HTR-8/SVneo (cell line): ENCODE measurements at places on chromosomes 12 and 14.

DNA sequence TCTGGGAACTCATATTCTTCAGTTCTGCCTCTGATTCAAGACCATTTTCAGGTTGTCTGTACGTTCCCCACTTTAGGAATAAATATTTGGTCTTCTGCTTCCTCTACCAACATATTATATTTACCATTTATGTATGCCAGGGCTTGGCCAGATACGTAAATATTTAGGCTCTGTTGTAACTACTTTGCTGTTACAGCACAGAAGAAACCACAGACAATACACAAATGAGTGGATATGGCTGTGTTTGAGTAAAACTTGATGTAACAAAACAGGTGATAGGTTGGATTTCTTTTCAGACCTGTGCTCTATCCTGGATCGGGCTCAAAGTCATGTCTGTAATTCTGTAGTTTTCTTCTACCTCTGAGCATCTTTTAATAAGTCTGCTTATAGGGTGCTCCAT lies 37.5 kb downstream of the RAP1B start:
- no peak for DNase-seq

GRCh38 chr14:63457498-63457897 lies 85.7 kb downstream of the PPP2R5E start:
- DNase-seq = no peak

- DNase-seq = peak; percentile 67
Observed at GRCh38 chr12:26126340-26127284, 1.8 kb upstream of the BHLHE41 start.

DNA sequence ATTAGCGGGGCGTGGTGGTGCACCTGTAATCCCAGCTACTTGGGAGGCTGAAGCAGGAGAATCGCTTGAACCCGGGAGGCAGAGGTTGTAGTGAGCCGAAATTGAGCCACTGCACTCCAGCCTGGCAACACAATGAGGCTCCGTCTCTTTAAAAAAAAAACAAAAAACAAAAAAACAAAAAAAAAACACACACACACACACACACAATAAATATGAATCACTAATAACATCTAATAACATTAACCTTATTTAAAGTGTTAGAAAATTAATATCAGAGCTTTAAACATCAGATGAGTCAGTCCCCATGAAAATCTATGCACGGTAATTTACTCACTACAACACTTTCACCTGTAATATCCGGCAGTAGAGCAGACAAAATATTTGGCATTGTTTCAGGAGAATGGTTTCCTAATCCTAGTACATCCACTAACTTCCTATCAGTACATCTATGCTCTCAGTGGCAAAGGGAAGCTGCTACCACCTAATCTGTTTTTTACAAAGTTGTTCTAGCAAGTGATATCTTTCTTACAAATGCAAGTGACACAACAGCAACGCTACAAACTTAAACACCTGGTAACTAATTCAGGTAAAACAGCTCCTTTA lies 36.2 kb downstream of the MED13L start:
- no peak for DNase-seq

DNA sequence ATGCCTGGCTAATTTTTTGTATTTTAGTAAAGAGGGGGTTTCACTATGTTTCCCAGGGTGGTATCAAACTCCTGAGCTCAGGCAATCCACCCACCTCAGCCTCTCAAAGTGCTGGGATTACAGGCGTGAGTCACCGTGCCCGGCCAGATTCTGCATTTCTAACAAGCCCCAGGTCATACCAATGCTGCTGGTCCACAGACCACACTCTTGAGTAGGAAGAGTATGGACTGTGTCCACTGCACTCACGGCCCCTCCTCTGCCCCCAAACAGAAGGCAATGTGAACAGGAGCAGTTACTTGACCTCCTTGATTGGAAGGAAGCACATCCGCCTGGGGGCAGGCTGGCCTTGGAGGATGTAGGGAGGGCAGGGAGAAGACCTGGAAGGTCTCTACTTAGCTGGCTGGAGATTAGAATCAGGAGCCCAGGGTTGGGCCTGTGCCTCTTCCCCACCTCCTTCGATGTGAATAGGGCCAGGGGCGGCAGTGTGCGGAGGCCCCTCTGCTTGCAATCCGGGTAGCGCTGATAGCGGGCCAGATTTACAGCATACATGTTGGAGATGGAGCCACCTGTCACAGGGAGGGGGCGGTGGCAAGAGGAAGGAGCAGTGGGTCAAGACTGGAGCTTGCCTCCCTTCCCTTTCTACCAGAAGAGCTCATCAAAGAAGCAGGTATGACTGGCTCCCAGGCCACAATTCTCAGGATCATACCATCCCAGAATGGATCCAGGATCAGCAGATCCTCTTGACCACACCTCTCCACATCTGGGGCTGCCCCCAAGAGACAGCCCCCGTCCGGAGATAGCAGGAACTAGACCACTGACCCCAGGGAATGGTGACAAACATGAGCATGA lies 9.4 kb upstream of the ZNF740 start:
- no peak for DNase-seq

DNA sequence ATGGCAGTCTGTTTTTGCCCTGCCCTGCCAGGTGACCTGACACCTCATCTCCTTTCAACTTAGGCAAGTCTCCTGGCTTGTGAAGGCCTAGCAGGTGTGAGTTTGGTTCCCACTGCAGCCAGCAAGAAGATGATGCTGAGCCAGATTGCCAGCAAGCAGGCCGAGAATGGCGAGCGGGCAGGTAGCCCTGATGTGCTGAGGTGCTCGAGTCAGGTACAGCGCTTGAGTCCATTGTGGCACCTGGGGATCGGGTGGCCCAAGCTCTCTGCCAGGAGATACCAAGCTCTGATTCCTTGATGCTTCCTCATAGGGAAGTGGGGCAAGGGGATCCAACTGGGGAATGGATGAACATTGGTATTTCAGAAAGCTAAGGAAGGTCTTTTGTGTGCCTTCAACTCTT lies 4.1 kb upstream of the CSAD start:
- no peak for DNase-seq

- DNase-seq = no peak
Observed at GRCh38 chr12:49160399-49160798, 28.5 kb downstream of the TUBA1A start.

DNA sequence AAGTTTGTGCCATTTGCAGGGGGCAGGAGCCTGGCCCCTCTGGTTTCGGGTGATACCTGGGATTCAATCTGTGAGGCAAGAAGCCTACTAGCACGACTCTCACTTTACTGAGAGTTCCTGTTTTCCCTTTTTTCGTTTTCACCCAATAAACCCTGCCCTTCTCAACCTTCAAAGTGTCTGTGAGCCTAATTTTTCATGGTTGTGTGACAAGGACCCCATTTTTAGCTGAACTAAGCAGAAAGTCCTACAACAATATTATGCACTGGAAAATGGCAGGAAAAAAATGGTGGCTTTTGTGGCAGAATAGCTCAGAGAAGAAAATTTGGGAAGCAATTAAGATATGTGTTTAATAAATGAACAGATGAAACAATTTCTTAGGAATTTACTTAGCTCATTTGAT lies 432.1 kb downstream of the C12orf50 start:
- DNase-seq = no peak

- no peak for DNase-seq
Observed at GRCh38 chr14:74841230-74842207, 34.4 kb downstream of the PROX2 start.

DNA sequence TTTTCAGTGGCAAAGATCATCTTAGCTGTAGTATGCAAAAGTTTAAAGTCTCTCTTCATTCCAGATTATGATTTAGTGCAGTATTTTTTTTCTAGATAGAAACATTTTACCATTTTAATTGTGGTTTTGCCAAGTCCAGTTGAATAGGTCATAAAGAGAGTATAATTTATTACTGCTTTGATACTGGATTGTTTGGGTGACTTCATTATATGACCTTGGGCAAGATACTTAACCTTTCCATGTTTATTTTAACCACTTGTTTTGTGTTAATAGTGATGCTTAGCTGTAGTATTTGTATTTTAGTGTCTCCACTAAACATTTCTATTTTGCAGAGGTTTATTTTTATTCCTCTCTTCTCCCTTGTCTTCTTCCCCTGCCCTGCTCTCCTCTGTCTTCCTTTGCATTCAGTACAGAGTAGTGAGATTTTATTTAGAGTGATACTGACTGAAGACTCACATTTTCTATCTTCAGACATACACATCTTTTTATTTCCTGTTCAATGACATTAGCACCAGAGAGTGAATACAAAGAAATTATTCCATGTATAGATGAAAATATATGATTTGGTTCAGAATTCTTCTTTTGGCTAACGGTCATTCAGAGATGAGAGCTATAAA lies 215.2 kb downstream of the ERC1 start:
- DNase-seq = no peak

DNA sequence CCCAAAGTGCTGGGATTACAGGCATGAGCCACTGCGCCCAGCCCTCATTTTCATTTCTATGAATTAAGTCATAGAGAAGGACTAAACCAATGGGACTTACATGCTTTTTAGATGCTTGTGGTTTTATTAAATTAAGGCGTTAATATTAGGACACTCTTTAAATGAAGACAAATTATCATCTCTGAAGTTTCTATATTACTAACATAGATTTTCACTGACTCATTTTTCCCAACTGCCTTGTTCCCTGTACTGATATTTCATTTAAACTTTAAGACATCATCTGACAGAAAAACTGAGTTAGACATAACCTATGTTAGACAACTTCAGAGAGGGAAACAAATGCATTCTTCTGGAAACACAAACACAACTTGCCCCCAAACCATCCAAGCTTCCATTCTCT lies 99.8 kb downstream of the BTG1 start:
- DNase-seq = no peak

DNA sequence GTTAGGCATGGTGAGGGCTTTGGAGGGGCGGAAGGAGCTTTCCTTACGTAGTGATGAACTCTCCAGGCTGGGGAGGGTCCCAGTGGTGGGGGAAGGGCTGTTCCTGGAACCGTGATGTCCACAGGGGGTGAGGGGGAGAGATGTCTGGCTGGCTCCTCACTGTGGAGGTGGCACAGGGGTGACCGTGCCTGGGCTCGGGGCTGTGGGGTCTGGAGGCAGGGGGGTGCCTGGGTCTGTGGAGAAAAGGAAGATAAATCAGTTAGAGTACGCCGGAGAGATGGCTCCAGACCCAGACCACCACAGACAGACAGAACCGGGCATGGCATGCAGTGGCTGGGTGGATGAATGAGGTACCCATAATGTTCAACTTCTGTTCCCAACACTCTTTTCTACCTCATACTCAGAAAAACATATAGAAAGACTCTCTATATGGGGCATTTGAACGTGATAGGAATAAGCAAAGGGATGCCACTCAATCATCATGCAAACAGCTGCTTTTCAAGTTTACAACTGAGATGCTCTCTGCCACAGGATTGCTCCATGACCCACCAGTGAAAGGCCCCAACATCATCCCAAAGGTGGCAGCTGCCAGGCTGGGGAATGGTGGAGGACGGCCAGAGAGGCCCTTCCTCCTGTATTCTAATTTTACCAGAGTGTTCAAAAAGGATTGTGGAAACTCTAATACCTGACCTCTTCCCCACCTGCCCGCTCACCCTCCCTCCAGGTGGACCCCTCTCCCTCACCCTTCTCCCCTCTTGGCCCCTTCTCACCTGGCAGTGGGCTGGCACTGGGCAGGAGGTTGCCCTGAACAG lies 5.6 kb downstream of the MYL6 start:
- no peak for DNase-seq

DNA sequence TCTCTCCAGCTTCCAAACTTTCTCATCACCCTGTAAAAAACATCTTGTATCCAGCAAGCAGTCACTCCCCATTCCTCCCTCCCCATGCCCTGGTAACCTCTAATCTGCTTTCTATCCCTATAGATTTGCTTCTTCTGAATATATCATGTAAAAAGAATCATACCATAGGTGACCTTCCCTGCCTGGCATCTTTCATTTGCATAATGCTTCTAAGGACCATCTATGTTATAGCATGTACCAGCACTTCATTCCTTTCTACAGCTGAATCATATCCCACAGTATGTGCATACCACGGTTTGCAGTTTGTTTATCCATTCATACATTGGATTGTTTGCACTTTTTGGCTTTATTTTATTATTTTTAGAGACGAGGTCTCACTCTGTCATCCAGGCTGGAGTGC lies 22.9 kb upstream of the VPS37B start:
- no peak for DNase-seq

- DNase-seq = no peak
Observed at GRCh38 chr12:15525441-15525840, 203.1 kb downstream of the PTPRO start.

DNA sequence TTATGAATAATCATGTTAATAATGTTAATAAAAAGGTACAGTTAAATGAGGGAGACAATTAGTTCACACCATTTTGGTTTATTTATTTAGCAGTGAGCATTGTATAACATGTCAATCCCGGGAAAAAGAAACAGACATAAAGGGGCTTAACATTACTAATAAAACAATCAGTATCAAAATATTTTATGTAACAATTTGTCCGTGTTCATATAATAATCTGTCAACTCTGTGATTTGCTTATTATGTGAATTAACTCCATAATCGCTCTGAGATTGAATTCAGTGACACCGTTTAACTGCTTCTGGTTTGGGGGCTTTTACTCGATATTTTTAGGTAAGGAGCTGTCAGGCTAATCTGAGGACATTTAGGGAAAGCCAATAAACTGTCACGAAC lies 95.8 kb upstream of the HMGA2 start:
- DNase-seq = no peak

DNA sequence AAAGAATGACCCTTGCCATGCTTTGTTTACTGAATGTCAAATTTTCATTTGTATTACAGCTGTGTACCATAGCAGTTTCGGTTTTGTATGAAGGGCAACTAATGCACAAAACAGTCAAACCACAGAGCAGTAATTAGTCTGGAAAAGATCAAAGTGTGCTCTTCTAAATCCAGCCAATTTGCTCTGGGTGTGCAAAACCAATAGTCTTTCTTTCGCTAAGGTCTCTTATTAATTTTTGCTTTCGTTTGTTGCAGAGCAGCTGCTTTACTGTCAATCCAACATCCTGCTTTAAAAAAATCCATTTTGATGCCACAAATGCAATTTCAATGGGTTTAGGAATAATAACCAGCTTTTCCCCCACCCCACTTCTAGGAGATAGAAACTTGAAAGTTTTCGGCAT lies 114.2 kb downstream of the BRMS1L start:
- DNase-seq = no peak

GRCh38 chr12:24721191-24721590 lies 227.7 kb downstream of the BCAT1 start:
- no peak for DNase-seq

DNA sequence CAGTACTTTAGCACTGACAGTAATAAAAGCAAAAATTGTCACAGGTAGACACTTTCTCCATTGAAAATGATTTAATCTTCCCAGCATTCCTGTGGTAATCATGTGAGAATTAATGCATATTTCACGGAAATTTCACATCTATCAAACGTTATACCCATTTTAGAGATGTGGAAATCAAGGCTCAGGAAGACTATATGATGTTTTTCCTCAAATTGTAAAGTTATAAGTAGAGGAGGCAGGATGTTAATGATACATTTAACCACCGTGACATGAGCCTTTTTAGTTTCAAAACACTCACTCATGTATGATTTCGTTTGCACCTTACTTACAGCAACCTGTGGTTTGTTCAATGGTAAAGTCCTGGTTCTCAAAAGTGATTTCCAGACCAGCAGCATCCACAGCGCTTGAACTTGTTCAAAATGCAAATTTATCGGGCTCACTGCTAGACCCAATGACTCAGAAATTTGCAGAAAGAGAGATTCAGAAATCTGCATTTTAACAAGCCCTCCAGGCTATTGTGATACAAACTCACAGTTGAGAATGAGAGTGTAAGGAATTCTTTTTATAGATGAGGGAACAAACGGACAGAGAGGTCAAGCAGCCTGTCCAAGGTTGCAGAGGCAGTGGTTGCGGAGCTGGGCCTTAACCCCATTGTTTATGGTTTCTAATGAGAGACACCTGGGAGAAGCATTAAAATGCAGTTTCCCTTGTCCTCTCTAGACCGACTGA lies 654.8 kb upstream of the TBX3 start:
- DNase-seq = no peak
